ENCODE measurements at places on chromosomes 1 and 21. TPM values are rescaled to one million over a fixed set of nuclear protein-coding genes. Genes with fewer than 3 reads are reported as not detected.
A peak's percentile ranks its signal among the peaks of the same experiment; 100 is the strongest.

- no peaks in the 10 kb centered on the region for H3K36me3 ChIP-seq
- no peak overlapping the region for H3K4me3 ChIP-seq
- H3K27ac ChIP-seq, result peak overlapping the region; percentile 22
- no peak for DNase-seq
- H3K4me1 ChIP-seq, result peaks cover 44% of the 10 kb centered on the region
These were observed 21.6 kb downstream of the C2CD2 start for GRCh38 chr21:41932191-41932575.

GRCh38 chr1:51000651-51001050 lies 30.6 kb downstream of the CDKN2C start:
- no peaks in the 10 kb centered on the region for H3K36me3 ChIP-seq
- H3K27me3 ChIP-seq, result no peaks in the 10 kb centered on the region
- no peak overlapping the region for H3K4me3 ChIP-seq
- no peak overlapping the region for H3K27ac ChIP-seq
- H3K4me1 ChIP-seq, result no peaks in the 10 kb centered on the region

DNA sequence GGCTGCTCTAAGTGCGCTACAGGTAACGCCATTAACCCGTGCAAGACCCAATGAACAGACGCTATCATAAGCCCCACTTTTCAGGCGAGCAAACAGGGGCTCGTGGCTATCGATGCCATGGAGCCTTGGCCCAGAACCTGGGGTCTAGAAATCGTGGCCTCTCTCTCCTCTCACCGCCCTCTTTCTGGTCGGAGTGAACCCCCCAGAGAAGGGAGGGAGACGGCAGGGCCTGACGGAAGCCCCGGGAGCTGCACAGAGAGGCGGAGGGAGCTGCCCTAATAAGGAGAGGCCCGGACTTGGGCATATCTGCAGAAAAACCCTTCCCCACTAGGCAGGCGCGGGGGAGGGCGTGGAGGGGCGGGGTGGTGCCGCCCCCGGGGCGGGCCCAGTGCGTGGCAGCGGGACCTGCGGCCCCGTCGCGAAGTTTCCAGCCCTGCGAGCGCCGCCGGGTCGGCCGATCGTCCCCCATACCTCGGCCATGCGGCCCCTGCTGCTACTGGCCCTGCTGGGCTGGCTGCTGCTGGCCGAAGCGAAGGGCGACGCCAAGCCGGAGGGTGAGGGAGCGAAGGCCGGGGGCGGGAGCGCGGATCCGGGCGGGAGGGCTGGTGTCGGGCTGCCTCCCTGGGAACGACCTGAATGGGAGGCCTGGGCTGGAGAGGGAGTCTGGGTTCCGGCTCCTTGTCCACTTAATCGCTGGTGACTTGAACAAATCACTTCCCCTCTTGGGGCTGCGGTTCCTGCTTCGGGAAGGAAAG lies at the start of gene PLOD1:
TSS of gene PLOD1 (plus strand) at position 416 of the 755 bp plus-strand sequence. CDS start at position 479, 63 bp downstream.
- peak within 1 kb of the TSS; percentile 45 for H3K27ac ChIP-seq
- H3K4me1 ChIP-seq, result no peaks in the 10 kb centered on the region
- peak; percentile 82 for DNase-seq
- H3K36me3 ChIP-seq, result no peaks in the 10 kb centered on the region
- no peaks in the 10 kb centered on the region for H3K27me3 ChIP-seq

- H3K4me3 ChIP-seq, result peak overlapping the region; percentile 88
- no peaks in the 10 kb centered on the region for H3K27me3 ChIP-seq
- peaks cover 14% of the 10 kb centered on the region for H3K4me1 ChIP-seq
- peak overlapping the region; percentile 73 for H3K27ac ChIP-seq
- no peak for DNase-seq
These were observed 1.2 kb downstream of the RUSC1 start for GRCh38 chr1:155321639-155322503.

The CTSK gene
- 3.2 TPM for total RNA-seq

The C1orf21 gene
- 0.82 TPM for total RNA-seq

Data from Caco-2 (cell line).